ENCODE measurements at places on chromosomes 13 and 19.

DNA sequence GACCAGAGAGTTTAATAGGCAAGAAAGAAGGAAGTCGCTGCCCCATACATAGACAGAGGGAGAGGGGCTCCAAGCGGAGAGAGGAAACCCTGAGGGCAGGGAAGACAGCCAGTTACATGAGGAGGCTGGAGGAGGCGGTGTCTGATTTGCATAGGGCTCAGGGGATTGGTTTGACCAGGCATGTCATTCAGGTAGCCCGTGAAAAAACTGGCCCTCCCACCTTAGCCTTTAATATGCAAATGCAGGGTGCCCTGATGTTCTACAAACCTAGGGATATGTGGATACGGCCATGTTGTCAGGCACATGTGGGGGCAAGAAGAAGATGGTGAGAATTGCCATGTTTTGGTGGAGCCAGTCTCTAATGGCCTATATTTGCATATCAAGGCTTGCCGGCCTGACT is 1461.6 kb downstream of the PCDH9 start:
- no peak for DNase-seq

DNA sequence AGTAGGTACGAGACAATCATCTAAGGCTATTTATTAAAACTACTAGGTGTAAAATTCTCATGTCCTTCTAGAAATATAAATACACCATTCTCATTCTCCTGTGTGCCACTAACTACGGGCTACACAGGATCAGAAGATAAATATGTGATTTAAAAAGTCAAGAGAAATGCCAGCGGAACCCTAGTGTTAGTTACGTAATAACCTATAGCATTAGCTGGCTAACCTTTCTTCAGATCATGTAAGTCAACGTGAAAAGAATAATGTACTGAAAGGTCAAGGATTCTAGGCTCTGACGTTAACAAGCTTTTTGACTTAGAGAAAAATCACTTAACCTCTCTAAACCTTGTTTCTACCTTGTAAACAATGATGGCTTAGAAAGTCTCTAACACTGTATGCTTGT is 121.8 kb downstream of the RGCC start:
- DNase-seq: no peak

GRCh38 chr13:21733475-21734263 is 62.8 kb downstream of the FGF9 start:
- no peak for DNase-seq

DNA sequence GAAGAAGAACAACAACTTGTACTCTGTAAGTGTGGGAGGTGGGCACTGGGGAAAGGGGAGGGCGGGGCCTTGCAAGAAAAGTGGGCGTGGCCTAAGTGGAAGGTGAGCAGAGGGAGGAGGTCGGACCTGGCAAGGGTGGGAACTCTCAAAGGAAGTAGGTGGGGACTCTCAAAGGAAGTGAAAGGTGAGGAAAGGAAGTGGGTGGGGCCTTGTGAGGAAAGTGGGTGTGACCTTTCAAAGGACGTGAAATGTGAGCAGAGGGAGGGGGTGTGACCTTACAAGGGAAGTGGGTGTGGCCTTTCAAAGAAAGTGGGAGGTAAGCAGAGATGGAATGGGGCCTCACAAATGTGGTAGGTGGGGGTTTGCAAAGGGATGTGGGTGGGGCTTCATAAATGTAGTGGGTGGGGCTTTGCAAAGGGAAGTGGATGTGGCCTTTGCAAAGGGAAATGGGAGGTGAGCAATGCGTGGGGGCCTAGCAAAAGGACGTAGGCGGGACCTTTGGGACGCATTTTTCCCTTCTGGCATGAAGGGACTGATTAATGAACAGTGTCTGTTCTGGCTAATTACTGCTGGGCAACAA is 25.9 kb downstream of the ACSBG2 start:
- peak; percentile 90 for DNase-seq

DNA sequence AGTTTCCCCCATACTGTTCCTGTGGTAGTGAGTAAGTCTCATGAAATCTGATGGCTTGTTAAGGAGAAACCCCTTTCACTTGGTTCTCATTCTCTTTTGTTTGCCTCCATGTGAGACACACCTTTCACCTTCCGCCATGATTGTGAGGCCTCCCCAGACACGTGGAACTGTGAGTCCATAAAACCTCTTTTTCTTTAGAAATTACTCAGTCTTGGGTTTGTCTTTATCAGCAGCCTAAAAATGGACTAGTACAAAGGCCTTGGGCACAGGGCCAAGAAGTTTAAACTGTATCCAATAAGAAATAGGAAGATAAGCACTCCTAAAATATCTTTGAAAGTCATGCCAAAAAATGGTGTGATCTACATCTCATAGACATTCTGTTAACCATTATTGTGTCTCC is 176.9 kb downstream of the TBC1D4 start:
- DNase-seq: no peak

- DNase-seq: no peak
Measured at GRCh38 chr13:28089065-28089464, 11.3 kb downstream of the FLT3 start.

DNA sequence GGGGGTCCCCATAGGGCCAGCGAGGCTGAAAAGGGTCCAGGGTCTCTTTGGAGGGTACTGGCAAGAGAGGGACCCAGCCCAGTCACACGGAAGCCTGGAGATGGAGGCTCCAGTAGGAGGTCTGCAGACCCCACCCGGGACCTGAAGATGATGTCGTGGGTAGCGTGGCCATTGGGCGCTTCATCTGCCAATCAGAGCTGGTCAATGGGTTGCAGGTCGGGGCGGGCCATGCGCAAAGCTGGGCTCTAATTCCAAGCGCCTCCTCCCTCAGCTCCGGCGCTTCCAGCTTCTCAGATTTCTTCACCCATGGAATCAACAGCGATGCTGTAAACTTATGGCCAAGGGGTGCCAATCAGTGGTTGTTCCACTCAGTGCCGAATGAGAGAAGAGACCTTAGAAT is 10.9 kb downstream of the SIGLEC12 start:
- no peak for DNase-seq

All from GF-D8 (cell line).